ENCODE measurements at places on chromosomes 6 and 20.

- DNase-seq, result peak; percentile 72
These were observed 157.8 kb downstream of the SYCP2 start for GRCh38 chr20:59775687-59776055.

- DNase-seq, result no peak
These were observed 51.2 kb downstream of the C6orf52 start for GRCh38 chr6:10643201-10643651.

DNA sequence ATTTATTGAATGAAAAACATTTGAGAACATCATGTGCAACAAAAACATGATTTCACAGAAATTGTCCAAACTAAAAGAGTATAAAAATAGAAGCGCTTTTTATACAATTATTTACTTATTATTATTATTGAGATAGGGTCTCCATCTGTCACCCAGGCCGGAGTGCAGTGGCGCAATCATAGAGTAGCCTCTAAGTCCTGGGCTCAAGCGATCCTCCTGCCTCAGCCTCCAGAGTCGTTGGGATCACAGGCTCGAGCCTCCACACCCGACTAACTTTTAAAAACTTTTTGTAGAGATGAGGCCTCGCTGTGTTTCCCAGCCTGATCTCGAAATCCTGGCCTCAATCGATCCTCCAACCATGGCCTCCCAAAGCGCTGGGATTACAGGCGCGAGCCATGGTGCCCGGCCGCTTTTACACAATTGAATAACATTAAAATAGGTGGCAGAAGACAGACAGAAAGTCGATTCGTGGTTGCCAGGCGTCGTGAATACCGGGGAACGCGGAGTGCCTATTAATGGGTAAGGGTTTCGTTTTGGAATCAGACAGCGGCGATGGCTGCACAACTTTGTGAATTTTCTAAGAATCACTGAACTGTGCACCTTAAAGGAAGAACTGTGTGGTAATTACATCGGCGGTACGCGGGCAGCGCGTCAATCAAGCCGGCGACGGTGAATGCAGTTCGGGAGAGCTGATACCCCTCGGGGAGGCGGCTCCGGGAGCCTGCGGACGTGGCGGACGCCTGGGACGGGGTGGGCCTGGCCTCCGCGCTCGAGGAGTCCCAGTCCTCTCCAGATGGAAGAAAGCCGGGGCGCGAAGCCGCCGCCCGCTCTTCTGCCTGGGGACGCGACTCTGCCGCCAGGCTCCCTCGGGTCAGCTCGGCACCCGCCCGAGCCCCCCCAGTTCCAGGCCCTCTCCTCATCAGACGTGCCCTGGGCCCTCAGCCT, 807 bp downstream of the TBC1D20 start:
- DNase-seq, result no peak

DNA sequence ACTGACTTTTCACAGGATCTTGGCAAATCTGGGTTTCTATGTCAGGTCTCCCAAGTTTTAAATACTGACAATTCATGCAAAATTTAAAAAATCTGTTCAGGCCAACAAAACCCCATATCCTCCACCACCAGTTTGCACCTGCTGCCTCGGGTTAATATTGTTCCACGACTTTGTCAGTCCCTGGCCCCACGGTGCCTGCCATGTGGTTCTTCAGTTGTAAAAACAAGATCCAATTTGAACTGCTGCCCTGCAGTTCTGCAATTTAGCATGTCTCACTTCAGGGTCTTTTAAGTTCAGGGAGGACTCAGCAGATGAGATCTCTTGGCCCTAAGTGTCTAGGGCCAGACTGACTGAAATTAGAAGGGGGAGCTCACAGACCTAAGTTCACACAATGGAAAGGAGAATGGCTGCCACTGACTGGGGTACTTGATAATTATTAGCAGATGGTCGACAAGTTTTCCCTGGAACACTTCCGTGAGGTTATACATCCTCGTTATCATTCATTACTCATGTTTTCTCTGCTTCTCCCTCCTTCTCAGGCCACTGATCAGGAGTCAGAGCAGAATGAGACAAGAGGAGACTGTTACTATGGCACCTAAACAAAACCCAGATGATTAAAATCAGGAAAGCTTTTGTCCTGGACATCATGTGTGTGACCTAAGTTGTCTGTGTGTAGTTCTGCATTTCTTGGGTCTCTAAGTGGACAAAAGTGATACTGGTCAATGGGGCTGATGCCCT, 223.6 kb downstream of the KIF16B start:
- DNase-seq, result no peak

DNA sequence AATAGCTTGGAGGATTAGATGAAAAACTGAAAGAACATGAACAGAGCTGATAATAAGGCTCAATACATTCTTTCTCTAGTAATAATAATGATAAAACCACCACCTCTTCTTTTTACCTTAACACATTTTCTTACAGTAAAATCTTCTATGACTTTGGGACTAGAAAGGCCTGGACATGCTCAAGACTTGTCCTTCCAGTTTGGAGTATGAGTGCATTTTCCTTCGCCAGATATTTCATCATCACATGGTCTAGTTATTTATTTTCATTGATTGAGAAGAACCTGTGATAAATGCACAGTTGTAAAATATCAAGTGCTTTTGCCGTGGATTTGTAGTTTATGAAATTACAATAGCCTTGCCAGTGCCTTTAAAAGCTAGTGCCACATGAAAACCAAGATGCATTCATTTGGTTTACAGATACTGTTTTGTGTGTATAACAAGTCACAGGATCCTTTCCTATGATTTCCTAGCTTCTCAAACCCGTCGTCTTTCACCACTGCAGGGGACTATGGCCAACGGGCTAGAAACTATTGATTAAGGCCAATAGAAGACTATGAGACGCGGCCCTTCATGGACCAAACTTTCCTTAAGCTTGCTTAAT, 200.2 kb upstream of the ZNF217 start:
- no peak for DNase-seq

DNA sequence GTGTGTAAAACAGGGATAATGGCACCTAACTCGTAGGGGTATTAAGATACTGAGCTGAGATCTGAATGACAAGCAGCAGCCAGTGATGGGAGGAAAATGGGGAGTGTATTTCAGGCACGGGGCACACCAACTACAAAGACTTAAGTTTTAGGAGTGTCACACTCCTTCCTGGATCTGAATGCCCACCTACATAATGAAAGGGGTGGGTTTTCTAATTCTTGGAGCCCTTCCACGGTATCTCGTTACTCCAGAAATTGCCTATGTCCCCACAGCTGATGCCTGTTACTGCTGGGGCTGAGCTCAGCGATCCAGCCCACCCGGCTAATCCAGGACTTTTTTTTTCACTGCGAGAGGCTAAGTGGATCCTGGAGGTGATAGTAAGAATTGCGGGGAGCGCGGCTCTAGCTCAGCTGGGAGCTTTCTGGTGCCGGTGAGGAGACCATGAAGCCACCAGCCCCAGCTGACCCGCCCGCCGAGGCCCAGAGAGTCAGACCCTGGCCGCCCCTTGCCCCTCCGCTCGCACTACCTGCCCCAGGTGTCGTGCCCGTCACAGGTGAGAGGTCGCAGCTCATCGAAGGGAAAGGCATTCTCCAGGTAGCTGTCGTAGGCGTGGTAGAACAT, 727 bp downstream of the EDEM2 start:
- DNase-seq, result no peak

- no peak for DNase-seq
These were observed 904 bp downstream of the MDFI start for GRCh38 chr6:41638935-41639808.

GRCh38 chr6:48670546-48670945, 559.5 kb upstream of the PTCHD4 start:
- no peak for DNase-seq

GRCh38 chr6:160013987-160014868, 45.3 kb downstream of the IGF2R start:
- no peak for DNase-seq

DNA sequence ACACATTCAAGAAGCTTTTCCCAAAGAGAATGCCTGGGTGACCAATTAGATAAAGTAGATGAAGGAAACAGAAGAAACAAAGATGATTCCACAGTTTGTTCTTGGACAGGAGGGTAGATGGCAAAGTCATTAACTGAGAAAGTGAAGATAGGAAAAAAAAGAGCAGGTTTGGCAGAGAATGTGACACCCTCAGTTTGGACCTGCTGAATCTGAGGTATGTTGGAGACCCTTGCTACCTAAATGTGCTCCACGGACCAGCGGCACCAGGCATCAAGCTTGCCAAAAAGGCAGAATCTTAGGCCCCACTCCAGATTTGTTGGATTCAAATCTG, 49.7 kb downstream of the ARHGAP18 start:
- DNase-seq, result no peak

GRCh38 chr20:64090165-64090564, 6.0 kb upstream of the LKAAEAR1 start:
- DNase-seq, result no peak

DNA sequence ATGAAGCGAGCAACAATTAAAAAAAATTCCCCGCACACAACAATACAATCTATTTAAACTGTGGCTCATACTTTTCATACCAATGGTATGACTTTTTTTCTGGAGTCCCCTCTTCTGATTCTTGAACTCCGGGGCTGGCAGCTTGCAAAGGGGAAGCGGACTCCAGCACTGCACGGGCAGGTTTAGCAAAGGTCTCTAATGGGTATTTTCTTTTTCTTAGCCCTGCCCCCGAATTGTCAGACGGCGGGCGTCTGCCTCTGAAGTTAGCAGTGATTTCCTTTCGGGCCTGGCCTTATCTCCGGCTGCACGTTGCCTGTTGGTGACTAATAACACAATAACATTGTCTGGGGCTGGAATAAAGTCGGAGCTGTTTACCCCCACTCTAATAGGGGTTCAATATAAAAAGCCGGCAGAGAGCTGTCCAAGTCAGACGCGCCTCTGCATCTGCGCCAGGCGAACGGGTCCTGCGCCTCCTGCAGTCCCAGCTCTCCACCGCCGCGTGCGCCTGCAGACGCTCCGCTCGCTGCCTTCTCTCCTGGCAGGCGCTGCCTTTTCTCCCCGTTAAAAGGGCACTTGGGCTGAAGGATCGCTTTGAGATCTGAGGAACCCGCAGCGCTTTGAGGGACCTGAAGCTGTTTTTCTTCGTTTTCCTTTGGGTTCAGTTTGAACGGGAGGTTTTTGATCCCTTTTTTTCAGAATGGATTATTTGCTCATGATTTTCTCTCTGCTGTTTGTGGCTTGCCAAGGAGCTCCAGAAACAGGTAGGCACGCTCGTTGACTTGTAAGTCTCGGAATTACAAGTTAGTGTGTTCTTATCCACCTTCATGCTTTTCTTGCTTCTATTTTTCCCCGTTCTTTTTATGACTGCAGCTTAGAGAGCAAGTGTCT, at the start of gene EDN1:
Gene EDN1 (plus strand): TSS at position 429 of the 888 bp plus-strand sequence. CDS start 269 bp downstream, at position 698.
- peak; percentile 93 for DNase-seq

DNA sequence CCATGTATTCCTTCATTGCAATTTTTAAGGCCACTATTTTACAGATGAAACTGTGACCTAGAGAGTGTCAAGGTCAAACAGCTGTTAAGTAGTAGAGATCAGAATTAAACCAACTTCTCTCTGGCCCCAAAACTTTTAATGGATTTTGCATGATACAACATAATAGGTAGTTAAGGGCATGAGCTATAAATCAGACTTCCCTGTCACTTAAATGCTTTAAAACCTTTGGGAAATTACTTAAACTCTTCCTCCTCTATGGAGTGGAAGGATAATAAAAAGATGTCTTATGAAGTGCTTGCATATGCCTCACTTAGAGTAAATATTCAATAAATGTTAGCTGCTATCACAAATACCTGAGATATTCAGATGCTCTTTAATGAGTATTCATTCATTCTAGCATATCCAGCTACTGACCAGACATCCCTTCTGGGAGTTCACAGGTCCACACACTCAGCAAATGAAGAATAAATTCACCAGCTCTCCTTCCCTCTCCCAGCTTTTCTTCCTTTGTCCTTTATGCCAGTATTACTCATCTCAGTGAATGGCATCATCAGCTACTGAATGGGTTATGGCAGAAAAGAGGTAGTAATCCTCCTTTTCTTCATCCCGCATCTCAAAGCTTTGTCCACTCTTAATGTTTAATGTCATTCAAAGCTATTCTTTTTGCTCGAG, 36.2 kb downstream of the EYA4 start:
- DNase-seq, result no peak

- no peak for DNase-seq
These were observed 290.3 kb downstream of the TAF4 start for GRCh38 chr20:61775423-61775822.

GRCh38 chr6:34955442-34955841, 66.4 kb downstream of the ANKS1A start:
- no peak for DNase-seq

GRCh38 chr20:53718142-53719021, 124.7 kb upstream of the ZNF217 start:
- DNase-seq, result peak; percentile 14

DNA sequence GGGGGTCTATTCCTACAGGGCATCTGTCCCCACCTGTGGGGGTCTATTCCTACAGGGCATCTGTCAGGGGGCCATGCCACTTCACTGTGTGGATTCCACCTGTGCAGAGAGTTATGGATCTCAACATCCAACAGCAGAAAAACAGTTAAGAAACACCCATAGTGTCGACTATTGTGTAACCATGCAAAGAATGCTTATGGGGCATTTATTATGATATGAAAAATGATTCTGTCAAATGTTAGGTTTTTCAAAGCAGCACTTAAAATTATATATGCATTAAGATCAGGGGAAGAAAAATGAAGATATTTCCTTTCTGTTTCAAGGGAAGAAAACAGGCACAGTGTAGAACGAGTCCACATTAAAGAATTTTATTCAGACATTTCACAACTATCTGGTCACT, 2.9 kb downstream of the GPR31 start:
- no peak for DNase-seq

DNA sequence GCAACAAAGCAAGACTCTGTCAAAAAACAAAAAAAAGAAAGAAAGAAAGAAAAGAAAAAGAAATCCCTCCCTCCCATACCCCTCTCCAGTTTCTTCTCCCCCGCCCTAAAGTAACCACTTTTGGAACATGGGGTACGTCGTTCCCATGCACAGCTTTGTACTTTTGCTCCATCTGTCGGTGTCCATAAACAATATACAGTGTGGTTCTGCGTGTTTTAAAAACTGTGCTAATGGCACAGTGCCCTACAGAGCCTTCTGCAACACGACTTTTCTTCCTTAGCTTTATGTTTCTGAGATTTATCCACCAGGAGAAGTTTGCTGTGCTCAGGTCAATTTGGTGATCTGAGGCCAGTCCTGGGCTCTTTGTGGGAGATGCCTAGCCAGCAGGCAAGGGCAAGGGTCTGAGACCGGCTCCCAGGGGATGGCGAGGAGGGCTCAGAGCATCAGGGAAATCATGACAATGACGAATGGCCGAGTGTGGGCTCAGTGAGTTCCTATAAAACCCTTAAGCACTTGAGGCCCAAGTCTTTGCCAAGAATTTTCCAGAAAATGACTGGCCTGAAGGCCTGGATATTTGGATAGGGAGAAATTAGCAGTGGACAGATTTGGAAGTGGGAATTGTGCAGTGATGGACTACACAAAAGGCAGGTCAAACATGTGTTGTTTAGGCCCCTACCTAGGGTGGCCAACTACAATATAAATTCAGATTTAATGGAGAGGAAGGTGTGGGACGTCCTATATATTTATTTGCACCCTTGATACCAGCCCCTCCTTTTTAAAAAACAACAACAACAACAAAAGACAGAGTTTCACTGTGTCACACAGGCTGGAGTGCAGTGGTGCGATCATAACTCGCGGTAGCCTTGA, 1.9 kb upstream of the BCAS4 start:
- no peak for DNase-seq
